ENCODE measurements at places on chromosomes 7 and 10.

DNA sequence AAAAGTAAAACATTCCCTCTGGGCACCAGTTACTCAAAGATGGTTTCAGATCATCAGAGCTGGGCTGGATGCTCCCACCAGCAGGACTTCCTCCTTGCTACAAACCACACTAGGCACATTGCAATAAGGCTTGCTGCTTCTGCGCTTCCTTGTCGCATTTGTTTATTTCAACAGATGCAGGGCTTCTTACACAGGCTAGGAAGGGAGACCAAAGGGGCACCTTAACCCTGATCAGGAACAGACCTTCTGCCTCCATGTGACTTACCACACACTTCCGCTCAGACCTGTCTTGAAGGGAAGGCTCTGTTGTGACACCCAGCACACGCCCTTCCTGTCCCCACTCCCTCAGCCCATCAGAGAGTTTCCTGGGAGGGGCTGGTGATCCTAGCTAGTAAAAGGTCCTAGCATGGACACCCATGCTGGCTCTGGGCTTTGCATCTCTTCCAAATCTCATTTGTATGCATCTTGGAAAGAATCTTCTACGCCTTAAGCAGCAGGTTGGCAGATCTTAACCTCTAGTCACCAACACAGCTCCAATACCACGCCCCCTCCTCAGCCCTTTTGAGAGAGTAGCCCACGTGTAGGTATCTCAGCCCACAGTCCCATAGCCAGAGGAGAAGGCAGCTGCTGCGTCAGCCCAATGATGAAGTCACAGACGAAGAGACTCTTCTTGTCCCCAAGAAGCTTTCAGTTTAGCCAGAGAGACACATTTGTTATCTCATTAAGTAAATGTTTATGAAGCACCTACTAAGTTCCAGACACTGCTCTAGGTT lies 47.1 kb upstream of the SVIL start:
- peak; percentile 50 for DNase-seq

- DNase-seq, result no peak
Observed at GRCh38 chr10:580778-581177, 108.7 kb downstream of the DIP2C start.

DNA sequence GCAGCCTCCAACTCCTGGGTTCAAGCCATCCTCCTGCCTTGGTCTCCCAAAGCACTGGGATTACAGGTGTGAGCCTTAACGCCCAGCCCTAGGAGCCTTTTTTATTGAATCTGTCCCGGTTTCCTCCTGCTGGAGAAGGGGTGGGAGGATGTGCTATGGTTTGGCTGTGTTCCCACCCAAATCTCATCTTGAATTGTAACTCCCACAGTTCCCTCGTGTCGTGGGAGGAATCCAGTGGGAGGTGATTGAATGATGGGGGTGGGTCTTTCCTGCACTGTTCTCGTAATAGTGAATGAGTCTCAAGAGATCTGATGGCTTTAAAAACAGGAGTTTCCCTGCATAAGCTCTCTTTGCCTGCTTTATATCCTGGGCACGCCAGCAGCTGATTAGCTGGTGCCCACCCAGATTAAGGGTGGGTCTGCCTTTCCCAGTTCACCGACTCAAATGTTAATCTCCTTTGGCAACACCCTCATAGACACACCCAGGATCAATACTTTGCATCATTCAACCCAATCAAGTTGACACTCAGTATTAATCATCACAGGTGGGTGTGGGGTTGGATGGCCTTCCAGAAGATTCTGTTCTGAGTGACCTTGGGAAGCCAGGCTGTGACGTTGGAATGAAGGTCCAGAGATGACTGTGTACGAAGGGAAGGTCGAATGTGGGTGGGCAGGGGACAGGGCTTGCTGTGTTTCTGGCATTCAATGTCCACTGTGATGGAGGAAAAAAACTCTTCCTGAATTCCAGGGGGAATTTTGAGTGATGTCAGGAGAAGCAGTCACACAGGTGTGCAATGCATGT lies 33.8 kb upstream of the CUX1 start:
- no peak for DNase-seq

DNA sequence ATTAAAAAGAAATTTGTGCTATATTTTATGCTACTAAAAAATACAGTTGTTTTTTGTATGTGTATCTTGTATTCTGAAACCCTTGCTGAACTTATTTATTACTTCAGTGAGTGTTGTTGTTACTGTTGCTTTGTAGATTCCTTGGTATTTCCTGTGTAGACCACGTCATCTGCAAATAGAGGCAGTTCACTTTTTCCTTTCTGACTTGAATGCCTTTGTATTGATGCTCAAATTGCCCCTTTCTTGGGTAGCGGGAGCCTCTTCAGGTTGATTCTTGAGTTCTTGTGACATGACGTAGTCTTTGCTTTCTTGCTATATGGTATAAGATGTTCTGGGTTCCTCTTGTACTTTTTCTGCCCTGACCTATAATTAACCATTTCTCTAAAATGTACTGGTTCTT lies 504.1 kb downstream of the SDK1 start:
- no peak for DNase-seq

DNA sequence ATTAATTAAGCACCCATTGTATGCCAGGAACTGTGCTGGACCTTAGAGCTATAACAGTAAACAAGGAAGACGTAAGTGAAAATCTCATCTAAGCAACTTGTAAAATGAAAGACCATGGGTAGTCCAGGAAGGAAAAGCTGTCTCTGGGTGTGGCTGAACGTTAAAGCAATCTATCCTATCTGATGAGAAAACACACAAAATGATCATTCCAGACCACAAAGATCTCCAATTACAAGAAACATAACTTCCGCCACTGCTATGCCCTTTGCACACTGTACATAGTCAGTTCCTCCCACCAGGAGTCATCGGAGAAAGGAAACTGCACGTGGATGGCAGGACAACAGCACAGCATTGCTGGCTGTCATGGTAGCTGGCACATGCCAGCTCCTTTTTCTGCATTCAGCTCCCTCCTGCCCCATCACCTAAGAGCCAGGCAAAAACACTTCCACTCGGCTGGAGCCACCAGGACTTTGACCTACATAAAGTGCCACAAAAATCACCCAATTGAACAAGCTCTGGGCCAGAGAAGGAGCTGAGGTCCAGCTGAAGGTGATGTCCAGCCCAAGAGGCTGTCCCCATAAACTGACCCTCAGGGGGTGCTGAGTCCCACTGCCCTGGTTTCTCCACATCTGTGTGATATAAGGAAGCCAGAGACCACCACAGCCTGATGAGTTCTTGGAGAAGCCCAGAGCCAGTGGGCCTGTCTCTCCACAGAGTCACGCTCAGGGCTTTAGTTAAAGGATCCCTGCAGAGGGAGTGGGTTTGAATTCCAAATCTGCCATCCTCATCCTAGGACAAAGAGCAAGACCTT lies 56.4 kb downstream of the STEAP1B start:
- no peak for DNase-seq

- DNase-seq, result no peak
Observed at GRCh38 chr10:96585736-96586418, 935 bp downstream of the TM9SF3 start.

- DNase-seq, result no peak
Observed at GRCh38 chr7:120981888-120982615, 6.5 kb upstream of the CPED1 start.

GRCh38 chr10:86065711-86066251 lies 300.8 kb downstream of the GRID1 start:
- DNase-seq, result no peak

DNA sequence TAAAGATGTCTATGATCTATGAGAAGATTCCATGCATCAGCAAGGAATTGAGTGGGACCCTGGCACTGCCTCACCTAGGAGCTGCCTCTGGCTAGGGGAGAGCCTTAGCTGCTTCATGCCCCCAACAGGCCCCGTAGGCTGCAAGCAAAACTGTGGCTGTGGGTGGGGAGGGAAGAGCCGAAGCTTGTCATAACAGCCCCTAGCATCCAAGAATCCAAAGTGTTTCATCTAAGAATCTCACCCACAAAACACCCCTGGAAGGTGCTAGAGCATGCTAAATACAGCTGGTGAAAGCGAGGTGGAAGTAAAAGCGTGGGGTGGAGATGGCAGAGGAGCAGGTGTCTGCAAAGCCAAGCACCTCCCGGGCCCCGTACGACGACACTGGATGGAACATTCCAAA lies 87.5 kb upstream of the C1QL3 start:
- no peak for DNase-seq

DNA sequence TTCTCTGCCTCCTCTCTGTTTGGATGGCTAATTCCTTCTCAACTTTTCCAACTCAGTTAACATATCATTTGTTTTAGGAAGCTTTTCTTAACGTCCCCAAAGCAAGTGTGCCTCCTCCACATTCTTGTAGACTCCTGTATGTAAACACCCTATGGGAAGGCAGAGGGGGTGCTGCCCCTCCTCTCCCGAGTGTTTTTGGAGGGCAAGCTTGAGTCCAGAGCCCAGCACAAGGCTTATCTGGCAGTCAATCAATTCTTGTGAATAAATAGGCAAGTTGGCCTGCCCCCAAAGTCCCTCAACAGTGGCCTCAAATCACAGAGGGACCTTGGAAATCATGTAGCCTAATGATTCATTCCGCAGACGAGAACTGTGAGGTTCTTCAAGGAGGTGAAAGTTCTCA lies 305.6 kb downstream of the RPS24 start:
- peak; percentile 15 for DNase-seq

GRCh38 chr10:100362570-100363496 lies 15.8 kb downstream of the SCD start:
- no peak for DNase-seq

DNA sequence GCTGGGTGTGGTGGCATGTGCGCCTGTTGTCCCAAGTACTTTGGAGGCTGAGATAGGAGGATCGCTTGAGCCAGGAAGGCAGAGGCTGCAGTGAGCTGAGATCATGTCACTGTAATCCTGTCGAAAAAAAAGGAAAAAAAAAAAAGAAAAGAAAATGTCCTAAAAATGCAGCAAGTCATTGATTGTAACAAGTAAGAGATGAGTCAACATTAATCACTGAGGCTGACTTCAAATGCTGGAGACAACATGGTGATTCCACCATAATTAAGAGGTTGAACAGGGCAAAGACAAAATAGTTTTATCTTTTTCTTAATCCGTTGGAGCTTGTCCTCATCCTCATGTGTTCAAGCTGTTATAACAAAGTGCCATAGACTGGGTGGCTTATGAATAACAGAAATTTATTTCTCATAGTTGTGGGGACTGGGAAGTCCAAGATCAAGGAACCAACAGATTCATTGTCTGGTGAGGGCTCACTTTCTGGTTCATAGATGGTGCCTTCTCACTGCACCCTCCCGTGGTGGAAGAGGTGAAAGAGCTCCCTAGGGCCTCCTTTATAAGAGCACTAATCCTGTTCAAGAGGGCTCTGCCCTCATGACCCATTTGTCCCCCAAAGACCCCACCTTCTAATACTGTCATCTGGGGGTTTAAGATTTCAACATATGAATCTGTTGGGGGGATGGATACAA lies 60.3 kb downstream of the TBXAS1 start:
- DNase-seq, result no peak

DNA sequence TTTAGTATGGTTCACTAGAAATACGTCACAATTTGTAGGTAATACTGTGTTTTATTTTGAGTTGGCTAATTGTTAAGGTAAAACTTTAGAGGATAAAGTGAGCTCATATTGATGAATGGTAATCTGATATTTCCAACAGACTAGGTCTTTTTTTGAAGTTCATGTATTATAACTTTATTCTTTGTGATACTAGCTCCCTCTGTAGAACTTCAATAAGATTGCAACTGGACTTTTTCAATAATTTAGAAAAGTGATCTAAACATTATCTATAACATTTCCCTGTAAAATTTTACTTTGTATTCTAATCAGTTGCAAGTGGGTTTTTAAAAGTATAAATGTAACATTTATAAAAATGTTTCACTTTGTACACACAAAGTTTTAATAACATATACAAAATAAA lies 83.5 kb downstream of the ADK start:
- no peak for DNase-seq

GRCh38 chr7:150388709-150389531 lies 9.8 kb downstream of the ZNF775 start:
- peak; percentile 86 for DNase-seq

- DNase-seq, result no peak
Observed at GRCh38 chr10:74056050-74056818, 58.3 kb downstream of the VCL start.

GRCh38 chr10:24333736-24334135 lies 124.8 kb downstream of the KIAA1217 start:
- no peak for DNase-seq

DNA sequence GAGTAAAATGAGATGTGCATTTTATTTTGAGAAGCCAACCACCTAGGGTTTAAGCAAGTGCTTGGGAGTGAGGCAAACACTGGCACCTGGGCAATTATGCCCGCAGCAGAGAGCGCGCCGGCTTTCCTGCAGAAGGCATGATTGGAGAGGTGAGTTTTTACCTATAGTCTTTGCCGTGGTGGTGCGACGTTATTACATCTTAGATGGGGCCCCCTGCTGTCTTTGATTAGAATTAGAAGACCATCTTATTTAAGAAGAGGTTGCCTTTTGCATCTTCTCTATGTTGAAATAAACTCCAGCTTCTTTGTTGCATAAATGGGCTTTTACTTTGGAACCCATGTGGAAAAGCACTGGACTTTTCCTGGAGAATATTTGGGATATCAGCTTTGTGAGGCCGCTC lies 409.5 kb downstream of the GLRX3 start:
- no peak for DNase-seq

DNA sequence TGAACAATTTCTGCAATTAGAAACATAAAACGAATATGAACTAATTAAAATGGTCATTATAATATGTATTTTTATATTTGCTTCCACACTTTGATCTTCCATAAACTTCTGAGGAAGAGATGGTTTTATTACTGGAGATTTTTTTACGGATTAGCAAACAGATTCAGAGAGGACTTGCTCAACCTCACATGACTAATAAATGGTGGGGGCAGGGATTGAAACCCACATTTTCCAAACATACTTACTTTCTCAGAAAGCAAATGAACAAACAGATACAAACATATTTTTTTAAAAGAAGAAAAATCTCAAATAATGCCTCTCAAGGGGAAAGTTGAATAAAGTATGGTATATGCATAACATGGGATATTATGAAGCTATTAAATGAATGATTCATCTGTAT lies 18.3 kb downstream of the ANKMY2 start:
- no peak for DNase-seq

- no peak for DNase-seq
Observed at GRCh38 chr10:131109726-131110125, 201.8 kb downstream of the TCERG1L start.

- peak; percentile 92 for DNase-seq
Observed at GRCh38 chr10:75234017-75234682, 1.6 kb downstream of the COMTD1 start.

GRCh38 chr10:30080161-30080560 lies 20.8 kb upstream of the JCAD start:
- no peak for DNase-seq

DNA sequence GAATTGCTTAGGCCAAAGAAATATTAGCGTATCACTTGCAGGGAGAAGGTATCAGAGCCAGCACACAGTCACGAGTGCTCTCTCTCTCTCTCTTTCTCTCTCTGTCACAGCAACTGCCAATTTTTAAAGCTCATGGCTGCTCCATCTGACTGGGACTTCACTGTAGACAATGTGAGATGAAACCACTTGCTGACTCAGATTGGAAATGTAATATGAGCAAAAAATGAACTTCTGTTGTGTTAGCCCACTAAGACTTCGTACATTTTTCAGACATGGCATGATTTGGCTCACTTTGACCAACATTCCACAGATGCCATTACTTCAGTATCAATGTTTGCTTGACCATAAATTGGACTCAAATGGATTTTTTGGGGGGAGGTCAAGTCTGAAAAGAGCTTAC lies 68.1 kb downstream of the DGKB start:
- DNase-seq, result no peak
